ENCODE measurements at places on chromosomes 13 and 19.

GRCh38 chr19:21328406-21328805, 804 bp downstream of the ZNF708 start:
- no peak for DNase-seq

DNA sequence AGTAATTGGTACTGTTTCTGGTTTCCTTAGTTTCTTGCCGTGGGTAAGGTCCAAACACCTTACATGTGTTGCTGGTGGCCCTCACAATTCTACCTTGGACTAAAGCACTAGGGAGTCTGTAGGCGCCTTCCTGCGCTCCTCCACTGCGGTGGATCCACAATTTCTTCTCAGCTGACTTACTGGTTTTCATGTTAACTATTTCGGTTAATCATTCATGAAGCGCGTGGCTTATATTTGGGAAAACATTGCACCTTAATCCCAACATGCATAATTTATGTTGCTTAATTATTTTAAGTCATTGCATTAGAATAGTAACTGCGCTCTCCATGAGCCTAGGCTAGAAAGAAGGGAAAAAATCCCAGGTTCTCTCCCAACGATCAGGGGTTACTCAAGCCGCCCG, 37.7 kb downstream of the ARHGEF7 start:
- no peak for DNase-seq

GRCh38 chr19:37361994-37362393, 8.9 kb upstream of the ZNF527 start:
- DNase-seq, result no peak

DNA sequence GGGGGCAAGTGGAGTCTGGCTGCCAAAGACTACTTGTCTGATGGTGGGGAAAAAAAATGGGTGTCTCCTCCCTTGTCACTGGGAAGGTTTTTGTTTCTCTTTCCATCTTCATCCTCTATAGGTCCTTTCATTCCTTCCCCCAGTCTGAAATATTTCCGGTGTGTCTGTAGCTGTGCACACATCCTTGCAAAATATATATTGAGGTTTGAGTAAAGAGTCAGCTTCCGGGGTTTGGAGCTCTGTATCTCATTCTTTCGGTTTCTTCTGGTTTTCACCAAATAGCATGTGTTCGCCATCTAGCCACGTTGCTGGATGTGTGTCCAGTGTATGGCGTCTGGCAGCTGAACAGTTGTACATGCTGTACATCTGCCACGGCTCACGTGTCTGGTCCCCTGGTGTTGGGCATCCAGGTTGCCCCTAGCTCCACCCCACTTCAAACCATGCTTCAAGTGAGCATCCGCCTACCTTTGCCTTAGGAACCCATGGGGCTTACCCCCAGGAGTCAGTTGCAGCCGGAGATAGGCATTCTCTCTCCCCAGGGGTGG, 142.2 kb downstream of the SIPA1L3 start:
- no peak for DNase-seq

- peak; percentile 91 for DNase-seq
These were observed 6.7 kb upstream of the ZNF761 start for GRCh38 chr19:53424968-53425597.

- peak; percentile 90 for DNase-seq
These were observed at the start of gene CERS4 for GRCh38 chr19:8208922-8209461. TSS of gene CERS4 (plus strand) at chr19:8209370. CDS start at chr19:8251077, 41,707 bp downstream.

GRCh38 chr13:100269837-100270236, 180.9 kb downstream of the PCCA start:
- DNase-seq, result peak; percentile 81

DNA sequence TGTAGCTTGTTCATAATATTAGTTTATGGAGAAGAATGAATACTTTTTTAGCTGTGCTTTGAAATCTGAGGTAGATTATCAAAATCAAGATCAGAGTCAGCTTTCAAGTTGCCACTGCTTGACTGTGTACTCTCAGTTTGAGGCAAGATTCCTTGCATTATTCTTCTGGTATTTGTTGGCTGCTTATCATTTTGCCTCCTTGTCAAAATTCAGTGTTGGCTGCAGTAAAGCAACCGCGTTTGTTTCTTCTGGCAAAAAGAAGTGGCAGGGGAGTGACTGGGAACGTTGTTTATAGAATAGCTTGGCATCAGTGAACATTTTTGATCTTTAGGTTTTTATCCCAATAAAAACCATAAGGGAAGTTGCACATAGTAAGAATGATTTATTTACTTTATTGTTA, 419.3 kb upstream of the GPC6 start:
- no peak for DNase-seq

DNA sequence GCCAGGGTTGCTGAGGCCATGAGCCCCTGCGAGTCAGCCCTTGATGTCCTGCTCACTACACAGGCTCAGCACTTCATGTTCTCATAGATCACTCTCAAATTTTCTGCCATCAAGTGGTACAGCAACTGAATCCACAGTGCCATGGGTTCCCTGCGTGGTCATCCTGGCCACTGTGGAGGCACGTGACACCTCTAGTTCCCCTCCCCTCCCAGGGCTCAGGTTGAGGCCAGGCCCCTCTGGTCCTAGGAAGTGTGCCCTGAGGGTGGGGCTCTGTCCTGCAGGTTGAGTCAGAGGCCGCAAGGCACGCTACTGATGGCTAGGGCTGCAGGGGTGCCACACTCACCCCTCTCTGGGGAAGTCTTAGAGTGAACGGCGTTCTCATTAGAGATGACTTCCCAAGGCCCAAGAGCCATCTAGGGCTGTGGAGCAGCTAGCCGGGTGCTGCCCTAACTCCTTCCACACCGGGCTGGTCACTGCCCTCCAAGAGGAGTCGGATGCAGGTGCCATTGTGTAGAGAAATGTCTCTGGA, 39.8 kb upstream of the TPM4 start:
- DNase-seq, result no peak

- peak; percentile 59 for DNase-seq
These were observed 92.7 kb downstream of the FGF14 start for GRCh38 chr13:102309110-102309509.

DNA sequence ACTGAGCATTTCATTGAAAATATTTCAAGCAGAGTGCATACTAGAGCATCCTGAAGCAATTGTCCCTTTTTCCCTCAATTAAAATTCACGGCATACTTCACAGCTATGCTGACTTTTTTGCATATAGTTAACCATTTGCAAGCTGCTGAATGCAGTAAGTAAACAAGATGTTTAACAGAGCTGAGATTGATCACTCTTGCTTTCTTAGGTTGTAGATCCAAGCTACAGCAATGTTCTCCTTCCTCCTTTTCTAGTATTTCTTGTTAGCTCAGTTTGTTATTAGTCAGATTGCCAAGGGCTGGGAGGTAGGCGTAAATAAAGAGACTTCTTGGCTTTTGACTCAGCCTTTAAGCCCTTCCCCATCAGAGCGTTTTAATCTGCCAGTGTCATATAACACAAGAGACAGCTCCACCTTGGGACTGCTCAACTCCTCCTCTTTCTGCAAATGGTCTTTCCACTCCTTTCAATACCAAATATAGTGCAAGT, at the start of gene SLITRK6:
Gene SLITRK6, minus strand, starts transcription at position 323 of the 486 bp plus-strand sequence. CDS start 2,911 bp downstream, outside the sequence.
- no peak for DNase-seq

DNA sequence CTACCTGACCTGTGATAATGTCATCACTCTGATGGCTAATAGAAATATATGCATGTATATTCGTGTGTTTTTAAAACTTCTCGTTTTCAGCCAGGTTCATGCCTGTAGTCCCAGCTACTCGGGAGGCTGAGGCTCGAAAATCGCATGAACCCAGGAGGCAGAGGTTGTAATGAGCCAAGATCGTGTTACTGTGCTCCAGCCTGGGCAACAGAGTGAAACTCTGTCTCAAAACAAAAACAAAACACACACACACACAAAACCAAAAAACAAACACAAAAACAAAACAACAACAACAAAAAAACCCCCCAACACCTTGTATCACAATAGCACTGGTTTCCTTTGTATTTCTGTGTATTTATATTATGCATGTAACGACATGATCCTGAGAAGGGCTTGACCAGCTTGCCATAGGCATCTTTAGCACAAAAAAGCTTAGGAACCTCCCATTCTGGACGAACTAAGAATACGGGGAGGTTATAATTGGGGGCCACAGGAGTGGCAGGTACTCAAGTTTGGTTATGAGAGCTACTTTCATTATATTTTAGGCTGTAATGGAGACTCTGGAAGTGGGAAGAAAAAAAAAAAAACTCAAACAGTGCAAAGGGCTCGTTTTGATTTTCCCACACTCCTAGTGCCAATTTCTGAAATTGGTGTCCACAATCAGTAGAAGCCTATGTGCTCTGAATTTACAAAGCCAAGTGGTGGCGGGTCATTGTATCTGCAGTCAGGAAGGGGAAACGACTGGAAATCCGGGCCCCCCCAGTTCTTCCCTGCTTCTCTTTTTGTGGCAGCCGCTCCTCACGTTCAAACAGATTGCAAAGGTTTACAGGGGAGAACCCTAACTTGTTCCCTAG, 1.2 kb upstream of the ACP7 start:
- DNase-seq, result peak; percentile 43

- DNase-seq, result no peak
These were observed 62.3 kb downstream of the FOXO1 start for GRCh38 chr13:40604135-40604534.

DNA sequence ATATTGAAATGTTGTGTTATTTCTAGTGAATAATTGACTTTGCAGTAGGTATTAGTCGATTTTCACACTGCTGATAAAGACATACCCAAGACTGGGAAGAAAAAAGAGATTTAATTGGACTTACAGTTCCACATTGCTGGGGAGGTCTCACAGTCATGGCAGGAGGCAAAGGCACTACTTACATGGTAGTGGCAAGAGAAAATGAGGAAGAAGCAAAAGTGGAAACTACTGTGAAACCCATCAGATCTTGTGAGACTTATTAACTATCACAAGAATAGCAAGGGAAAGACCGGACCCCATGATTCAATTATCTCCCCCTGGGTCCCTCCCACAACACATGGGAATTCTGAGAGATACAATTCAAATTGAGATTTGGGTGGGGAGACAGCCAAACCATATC, 9.9 kb upstream of the C5AR2 start:
- DNase-seq, result peak; percentile 25

- no peak for DNase-seq
These were observed 13.3 kb downstream of the KCTD15 start for GRCh38 chr19:33809960-33810359.

DNA sequence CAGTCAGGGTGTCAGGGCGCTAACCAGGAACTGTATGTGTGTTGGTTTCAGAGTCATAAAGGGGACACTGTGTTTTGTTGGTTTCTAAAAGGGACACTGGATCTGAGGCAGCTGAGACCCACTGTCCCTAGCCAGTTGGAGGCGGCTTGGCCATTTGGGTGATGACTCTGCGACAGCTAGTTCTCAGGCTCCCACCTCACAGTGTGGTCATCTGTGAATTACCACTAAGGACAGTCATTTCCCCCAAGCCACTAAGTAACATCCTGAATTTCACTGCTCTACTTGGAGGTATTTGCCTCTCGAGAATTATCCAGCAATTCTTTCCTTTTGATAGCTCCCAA, 51.5 kb downstream of the EPS15L1 start:
- no peak for DNase-seq

GRCh38 chr13:107035186-107035585, 467.2 kb upstream of the ARGLU1 start:
- no peak for DNase-seq

- no peak for DNase-seq
These were observed 12.3 kb downstream of the BORA start for GRCh38 chr13:72740015-72740414.

- peak; percentile 66 for DNase-seq
These were observed 3.1 kb downstream of the MAST3 start for GRCh38 chr19:18100710-18101109.

DNA sequence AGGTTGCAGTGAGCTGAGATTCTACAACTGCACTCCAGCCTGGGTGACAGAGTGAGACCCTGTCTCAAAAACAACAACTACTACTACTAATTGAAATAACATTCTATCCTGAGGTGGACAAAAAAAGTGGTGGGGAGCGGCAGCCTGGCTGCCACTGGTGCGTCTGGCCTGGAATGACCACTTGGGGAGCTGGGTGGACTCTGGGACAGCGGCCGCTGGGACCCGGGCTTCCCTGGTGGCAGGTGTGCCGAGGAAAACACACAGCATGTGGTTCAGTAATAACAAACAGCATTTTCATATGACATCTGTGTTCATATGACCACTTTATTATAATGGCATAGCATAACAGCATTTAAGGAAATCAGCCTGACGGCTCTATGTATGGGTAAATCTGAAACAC, 33.9 kb downstream of the TFDP1 start:
- DNase-seq, result no peak

- no peak for DNase-seq
These were observed 264.9 kb downstream of the UQCRFS1 start for GRCh38 chr19:28948026-28948425.

- DNase-seq, result no peak
These were observed 180.9 kb upstream of the ZNF507 start for GRCh38 chr19:32164384-32164992.

Measured in Ammon's horn (tissue), 1 donor.